ENCODE measurements at places on chromosomes 2 and 18. TPM values are rescaled to one million over a fixed set of nuclear protein-coding genes. Genes with fewer than 3 reads are reported as not detected.

DNA sequence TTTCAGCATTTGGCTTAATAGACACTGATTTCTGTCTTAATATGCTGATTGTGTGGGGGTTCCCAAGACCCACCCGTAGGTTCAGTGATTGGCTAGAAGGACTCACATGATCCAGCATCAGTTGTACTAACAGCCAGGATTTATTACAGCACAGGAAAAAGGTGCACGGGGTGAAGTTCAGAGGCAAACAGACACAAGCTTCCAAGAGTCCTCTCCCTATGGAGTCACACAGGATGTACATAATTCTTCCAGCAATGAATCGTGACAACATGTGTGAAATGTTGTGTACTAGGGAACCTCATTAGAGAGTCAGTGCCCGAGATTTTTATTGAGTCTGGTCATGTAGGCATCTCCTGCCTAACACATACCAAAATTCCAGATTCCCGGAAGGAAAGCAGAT is 52.8 kb downstream of the GALNT1 start:
- DNase-seq, result peak; percentile 35

GRCh38 chr2:3036432-3037125 is 341.0 kb downstream of the EIPR1 start:
- no peak for DNase-seq

DNA sequence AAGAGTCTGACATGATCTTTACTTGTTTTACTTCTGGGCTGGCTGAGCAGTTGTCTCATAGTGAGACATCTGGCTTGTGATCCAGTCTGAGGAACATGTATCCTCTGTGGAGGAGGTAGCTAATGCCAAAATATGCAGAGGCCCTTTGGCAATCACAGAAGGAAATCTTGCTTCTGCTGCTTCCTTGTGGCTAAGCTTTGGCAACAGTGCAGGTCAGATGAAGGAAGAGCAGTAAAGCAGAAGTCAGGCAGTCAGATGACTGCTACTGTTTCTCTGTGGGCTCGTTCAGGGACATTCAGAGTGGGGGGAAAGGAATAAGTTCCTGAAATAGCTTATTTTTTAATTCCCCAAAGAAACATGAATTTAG is 22.3 kb downstream of the DOK1 start:
- DNase-seq, result no peak

The MEP1B gene
- not detected for total RNA-seq

- DNase-seq, result peak; percentile 68
Observed at GRCh38 chr2:166031054-166031453, 77.5 kb upstream of the TTC21B start.

GRCh38 chr18:43622024-43622423 is 344.7 kb upstream of the SYT4 start:
- DNase-seq, result peak; percentile 5

DNA sequence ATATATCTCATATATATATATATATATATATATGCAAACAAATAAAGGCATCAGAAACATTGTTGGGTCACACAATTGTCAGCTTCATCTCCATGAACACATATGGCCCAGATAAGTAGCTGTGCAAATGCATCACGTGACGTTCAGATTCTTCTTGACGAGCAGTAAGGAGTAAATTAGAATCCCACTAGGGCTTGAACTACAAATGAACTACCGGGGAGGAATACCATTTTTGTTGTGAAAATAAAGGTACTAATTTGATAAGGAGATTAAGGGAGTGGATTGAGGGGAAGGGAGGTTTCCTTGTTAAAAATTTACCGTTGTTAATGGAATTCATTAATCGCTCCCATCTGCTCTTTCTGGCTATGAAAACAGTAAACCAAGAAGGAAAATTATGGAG is 186.5 kb upstream of the COPS8 start:
- no peak for DNase-seq

DNA sequence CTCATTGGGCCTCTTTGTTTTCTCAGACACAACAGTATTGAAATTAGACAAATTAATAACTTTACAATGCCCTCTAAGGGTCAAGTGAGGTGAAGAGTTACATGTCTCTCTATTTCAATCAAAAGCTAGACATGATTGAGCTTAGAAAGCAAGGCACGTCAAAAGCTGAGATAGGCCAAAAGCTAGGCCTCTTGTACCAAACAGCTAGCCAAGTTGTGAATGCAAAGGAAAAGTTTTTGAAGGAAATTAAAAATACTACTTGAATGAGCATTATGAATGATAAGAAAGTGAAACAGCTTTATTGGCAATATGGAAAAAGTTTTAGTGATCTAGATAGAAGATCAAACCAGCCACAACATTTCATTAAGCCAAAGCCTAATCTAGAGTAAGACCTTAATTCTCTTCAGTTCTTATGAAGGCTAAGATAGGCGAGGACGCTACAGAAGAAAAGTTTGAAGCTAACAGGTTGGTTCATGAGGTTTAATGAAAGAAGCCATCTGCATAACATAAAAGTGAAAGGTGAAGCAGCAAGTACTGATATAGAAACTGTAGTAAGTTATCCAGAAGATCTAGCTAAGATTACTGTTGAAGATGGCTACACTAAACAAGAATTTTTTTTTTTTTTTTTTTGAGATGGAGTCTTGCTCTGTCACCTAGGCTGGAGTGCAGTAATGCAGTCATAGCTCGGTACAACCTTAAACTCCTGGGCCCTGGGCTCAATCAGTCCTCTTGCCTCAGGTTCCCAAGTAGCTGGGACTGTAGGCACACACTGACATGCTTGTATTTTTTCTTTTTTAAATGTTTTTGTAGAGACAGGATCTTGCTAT is 65.5 kb downstream of the FAM117B start:
- no peak for DNase-seq

The CCDC150 gene
- 3.2 TPM for total RNA-seq

DNA sequence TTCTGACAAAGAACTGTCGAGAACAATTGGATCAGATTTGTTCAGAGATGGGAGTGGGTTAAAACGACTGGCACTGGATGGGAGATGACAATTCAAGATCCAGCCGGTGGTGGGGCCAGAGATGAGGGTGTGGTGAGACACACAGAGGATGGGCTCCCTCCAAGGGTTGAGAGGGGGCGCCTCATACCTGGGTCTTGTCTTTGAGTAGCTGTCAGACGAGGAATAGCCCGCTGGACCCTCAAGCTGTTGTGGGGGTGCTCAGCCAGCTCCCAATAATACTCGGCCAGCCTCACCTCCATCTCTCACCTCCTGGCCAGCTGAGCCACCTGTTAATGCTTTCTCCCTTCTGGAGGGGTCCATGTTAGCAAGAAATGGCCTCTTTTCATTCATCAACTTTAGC is 14.0 kb downstream of the INPP5D start:
- no peak for DNase-seq

GRCh38 chr2:119184512-119184911 is 26.0 kb upstream of the C1QL2 start:
- DNase-seq, result no peak

The THOC1 gene
- 41.5 TPM for total RNA-seq

DNA sequence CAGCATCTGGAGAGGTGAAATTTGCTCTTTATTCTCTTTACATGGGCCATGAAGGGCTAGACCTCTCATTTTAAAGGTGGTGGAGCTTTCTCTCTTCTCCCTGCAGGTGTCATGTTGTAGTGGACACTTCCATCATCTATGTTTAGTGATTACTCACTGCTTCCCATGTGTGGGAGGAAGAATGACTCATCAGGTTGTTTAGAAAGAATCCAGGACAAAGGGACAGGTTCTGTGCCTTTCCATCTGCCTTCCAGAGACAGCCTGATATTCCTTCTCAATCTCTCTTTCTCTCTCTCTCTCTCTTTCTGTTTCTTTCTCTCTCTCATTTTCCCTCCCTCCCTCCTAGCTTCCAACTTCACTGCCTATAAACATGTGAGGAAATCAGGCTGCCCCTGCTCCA is 38.7 kb downstream of the SCG2 start:
- DNase-seq, result peak; percentile 95

- DNase-seq, result no peak
Observed at GRCh38 chr2:44944102-44944951, 2.8 kb downstream of the SIX3 start.

- DNase-seq, result no peak
Observed at GRCh38 chr2:221677688-221678087, 105.6 kb upstream of the EPHA4 start.

DNA sequence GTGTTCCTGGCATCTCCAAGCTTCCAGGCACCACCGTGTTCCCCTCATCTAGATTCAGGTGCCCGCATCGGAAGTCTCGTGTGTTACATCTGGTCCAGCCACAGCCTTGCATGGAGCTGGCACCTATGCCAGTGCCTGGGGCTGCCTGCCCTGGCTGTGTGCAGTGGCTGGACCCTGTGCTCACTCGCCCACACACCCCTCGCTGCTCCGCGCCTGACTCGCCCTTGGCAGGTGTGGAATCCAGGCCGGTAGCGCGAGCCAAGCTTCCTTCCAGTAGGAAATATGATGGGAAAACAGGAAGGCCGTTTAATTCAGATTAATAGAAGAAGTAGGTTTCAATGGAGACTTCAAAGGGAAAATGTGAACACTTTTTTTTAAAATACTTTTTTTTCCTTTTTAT is 78.0 kb downstream of the PTPN4 start:
- peak; percentile 32 for DNase-seq

The C2orf81 gene
- total RNA-seq, result 3.9 TPM

GRCh38 chr2:200674837-200675236 is 89.0 kb downstream of the AOX1 start:
- no peak for DNase-seq

The GPR155 gene
- total RNA-seq, result 3.3 TPM

DNA sequence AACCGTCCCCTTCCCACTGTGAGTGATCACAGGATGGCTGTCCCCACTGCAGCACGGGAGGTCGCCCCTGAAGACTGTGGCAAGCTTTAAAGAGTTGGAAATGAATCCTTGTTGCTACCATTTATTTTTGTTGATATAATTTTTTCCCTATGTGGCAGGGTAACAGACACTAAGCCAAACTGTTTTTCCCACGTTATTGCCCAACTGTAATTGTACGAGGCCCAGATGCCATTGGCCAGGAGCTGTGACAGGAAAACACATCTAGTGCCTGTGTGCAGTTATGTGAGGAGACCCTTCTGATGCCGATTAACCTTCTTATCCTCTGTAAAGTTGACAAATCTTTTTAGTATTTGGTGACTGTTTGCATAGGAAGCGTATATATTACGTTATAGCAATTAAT is 44.2 kb downstream of the MRPS9 start:
- no peak for DNase-seq

- DNase-seq, result no peak
Observed at GRCh38 chr2:222193328-222193983, 105.3 kb downstream of the PAX3 start.
